ENCODE measurements at places on chromosomes 13 and 19.

- peak; percentile 82 for DNase-seq
These were observed 5.6 kb downstream of the UHRF1 start for GRCh38 chr19:4914736-4915501.

DNA sequence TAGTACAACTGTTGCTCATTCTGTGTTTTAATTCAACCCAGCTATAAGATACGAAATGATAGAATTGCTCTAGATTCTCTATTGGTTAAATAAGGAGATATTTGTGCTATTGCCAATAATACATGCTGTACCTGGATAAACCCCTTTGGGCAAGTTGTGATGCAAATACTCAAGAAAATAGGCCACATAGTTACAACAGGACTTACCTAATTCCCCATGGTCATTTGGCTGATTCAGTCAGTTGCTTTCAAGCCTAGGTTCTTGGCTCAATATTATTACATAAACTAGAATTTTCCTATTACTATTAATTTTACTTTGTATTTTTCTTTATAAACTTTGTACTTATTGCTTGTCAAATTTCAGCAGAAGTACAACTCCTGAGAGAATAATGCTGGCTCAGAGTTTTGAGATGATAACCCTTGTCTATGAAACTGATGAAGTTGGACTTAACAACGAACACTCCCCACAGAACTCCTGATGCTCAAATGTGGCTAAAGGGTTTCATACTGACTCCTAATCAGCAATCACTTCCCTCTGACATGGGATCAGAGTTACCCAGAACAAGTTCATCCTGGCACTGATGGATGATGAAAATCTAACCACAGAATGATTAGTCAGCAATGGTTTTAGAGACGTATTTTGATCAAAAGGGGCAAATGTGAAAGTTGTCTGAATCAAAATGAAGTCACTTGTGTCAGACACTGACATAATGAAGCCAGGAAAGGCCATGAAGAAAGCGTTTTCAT is 221.1 kb downstream of the ITGBL1 start:
- no peak for DNase-seq

DNA sequence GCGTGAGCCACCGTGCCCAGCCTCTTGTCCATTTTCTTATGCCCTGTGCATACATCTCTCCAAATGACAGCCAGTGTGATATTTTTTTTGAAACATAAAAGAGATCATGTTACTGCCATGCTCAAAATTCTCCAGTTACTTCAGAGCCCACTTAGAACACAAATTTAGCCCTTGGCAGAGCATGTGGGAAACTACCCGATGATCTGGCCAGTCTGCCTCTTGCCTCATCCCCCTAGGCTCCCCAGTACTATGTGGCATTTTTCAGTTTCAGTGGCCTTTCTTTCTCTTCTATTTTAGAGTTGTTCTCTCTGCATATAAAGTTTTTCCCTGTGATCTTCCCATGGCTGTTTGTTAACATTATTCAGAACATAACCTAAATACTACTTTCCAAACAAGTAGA is 323.0 kb downstream of the GPC5 start:
- no peak for DNase-seq

- no peak for DNase-seq
These were observed 49.3 kb upstream of the FAM216B start for GRCh38 chr13:42732073-42732472.

DNA sequence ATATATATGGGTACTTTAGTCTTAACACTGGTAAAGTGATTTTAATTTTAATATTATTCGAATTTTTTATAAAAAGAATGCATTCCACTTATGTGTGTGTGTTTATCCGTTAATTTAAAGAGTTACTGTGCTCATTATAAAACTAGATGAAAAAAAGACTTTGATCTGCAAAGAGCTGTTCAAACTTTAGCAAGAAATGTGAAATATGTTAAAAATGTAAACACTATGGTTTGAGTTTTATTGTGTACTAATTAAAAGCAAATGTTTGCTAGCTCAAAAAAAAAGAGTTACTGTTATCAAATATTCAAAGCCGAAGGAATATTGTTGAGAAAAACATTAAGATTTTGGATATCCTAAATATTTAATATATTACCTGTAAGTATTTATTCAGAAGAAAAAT is 34.5 kb downstream of the UFM1 start:
- DNase-seq: no peak

- DNase-seq: no peak
These were observed 364.5 kb downstream of the DNAJC15 start for GRCh38 chr13:43387880-43388279.

DNA sequence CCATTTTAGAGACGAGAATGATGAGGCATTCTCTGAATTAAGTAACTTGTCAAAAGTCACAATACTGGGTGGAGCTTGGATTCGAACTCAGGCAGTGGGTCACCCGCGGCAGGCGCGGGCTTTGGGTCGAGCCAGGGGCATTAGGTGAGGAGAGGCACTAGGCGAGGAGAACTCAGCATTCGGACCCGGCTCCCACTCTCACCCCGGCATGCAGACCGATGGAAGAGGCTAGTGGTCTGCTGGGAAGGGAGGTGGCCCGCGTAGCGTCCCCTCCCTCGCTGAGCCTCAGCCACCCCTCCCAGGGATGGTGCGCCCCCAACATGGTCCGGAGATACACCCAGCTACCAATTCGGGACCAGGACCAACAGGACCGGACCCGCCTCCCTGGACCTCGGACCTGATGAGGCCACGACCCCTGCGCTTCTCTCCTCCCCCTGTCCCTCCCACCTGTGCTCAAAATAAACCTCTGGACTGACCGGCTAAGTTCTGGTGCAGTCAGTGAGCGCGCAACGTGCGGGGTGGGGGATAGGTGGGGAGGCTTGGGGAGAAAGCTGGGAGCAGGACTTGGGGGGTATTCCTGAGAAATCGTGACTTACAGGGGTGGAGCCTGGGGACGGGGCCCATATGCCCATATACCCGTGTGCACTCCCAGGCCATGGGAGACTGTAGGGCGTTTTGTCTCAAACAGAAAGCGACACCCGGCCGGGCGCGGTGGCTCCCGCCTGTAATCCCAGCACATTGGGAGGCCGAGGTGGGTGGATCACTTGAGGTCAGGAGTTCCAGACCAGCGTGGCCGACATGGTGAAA is 1.3 kb upstream of the SNAPC2 start:
- DNase-seq: no peak

- no peak for DNase-seq
These were observed 7.9 kb upstream of the RASA3 start for GRCh38 chr13:114140131-114140905.

GRCh38 chr19:54188215-54188871 is 1.0 kb downstream of the MBOAT7 start:
- DNase-seq: peak; percentile 79

DNA sequence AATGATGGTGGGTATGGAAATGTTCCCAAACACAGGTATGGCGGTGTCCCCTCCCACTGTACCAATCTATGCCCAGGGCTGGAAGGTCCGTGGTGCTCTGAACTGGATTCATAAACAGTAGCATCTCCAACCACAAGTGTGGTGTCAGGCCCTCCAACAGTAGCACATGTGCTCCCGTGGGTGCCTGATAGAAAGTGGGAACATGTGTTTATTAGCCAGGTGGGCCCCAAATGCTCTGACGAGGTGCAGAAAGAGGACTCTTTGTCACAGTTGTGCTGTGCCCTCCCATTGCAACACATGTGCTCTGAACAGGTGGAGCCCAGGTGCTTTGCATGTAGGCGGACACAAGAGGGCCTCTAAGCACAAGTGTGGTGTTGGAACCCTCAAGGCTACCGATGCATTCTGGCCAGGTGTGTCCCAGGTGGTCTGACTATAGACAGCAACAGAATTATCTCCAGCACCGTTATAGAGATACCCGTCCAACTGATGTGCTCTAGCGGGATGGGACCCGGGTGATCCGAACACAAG is 75.4 kb upstream of the ZNF30 start:
- no peak for DNase-seq

GRCh38 chr13:45851171-45851921 is at the start of gene SIAH3:
TSS of gene SIAH3 (minus strand) at chr13:45851753. CDS start at chr13:45851629, 124 bp downstream.
- DNase-seq: no peak

DNA sequence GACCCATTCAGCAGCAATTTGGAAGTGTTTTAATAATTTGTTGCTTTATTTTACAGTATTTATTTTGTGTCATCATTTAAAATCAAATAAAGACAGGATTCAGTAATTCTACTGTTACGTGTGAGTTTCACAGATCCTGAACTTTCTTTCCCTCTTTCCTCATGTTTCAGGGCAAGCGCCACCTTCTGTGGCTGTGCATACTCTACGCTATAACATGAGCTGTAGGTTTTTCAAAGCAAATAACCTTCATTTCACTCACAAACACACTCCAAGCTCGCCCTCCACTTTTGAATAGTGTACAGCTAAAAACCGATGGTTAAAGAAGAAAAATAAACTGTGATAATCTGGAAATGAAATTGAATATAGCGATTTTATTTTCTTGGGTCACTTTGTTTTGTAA is 753.3 kb downstream of the OLFM4 start:
- DNase-seq: no peak

GRCh38 chr19:12954612-12954962 is 2.4 kb downstream of the GADD45GIP1 start:
- DNase-seq: no peak

- no peak for DNase-seq
These were observed 187.8 kb upstream of the CSNK1A1L start for GRCh38 chr13:37293295-37293694.

GRCh38 chr13:86591862-86592261 is 792.6 kb upstream of the SLITRK6 start:
- DNase-seq: no peak

DNA sequence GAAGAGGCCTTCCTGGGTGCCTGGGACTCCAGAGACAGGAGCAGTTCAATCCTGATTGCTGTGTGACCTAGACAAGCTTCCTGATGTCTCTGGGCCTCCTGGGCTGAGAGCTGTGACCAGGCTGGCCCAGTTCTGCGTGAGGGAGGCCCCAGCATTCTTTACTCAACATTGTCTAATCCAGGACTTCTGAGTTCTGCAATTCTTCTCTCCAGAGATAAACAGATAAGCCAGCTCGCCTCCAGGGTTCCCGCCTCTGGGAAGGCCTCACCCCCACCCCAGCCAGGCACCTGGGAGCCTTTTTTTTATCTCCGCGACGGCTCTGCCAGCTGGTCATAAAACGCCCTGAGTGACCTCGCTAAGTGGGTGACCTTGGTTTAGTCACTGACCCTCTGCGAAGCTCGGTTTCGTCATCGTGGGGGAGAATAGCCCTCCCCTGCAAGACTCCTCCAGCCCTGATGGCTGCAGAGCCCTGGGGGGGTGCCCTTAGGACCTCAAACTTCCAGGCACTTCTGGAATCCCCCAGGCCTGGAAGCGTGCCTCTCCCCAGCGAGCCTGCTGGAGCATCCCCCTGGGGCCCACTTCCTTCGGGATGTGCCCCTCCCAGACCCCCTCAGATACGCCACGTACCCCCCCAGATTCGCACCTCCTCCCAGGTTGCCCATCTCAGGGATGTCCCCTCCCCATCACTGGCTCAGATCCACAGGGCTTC is 1.9 kb downstream of the SULT2B1 start:
- DNase-seq: peak; percentile 77

- DNase-seq: no peak
These were observed 344.6 kb upstream of the HTR2A start for GRCh38 chr13:47241446-47241845.

DNA sequence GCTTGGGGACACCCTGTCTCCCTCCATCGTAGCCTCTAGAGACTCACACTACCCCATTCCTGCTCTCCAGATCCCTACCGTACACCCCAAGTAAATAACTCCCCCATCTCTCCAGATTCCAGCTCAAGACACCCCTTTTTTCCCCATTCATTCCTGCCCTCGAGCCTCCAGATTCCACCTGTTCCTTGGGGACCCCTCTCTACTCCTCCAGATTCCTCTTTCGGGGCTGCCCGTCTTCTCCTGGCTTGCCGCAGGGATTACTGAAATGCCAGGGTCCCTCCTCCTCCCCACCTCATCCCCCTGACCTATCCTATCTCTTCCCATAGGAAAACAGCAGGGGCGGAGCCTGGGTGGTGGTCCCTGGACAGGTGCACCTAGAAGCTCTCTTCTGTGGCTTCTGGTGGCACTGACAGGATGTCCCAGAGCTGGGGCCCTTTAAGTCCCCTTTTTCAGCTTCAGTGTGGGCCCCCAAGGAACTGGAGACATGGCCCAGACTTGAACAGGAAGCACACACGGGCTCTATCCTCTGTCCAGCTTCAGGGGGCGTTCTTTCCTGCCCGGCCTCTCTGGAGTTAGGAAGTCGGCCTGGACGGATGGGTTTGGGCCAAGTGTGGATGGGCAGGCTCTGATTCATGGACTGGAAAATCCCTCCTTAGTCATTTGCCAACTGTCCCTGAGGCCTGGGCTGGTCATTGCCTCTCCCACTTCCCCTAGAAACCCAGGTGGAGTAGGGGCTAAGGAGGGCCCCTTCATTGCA is 1.2 kb downstream of the ZSWIM4 start:
- DNase-seq: peak; percentile 95

GRCh38 chr19:8826371-8826770 is 5.7 kb downstream of the ZNF558 start:
- no peak for DNase-seq

GRCh38 chr13:109058087-109058486 is 428.7 kb downstream of the MYO16 start:
- DNase-seq: no peak

DNA sequence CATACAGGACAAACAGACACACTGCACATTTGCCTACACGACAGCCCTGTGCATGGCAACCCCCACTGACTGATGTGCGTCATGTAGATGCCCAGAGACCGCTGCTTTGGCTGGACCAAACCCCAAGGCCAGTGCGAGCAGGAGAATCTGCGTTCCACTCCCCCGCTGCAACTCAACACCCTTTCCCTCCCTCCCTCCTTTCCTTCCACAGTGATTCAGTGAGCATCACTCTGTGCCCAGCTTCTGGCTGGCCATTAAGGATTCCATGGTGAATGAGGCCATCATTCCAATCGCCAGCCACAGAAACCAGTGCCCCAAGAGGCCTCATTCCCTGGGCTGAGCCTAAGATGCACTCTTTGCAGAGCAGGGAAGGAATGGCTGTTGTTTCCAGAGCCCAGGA is 61.6 kb downstream of the GSX1 start:
- no peak for DNase-seq

DNA sequence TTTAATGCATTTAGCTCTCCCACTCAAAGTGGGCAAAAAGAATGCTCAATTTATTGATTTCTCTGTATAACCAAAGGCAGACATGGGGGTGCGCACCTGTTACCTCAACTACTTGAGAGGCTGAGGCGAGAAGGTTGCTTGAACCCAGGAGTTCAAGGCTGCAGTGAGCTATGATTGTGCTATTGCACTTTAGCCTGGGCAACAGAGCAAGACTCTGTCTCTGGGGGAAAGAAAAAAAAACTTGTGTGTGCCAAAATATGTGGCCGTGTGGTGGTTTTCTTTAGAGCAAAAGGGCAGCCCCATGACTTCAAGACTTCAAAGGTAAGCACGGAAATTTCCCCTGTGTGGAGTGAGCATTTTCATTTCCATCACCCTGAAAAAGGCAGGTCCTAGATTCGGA is 81.9 kb downstream of the IPO5 start:
- DNase-seq: no peak

DNA sequence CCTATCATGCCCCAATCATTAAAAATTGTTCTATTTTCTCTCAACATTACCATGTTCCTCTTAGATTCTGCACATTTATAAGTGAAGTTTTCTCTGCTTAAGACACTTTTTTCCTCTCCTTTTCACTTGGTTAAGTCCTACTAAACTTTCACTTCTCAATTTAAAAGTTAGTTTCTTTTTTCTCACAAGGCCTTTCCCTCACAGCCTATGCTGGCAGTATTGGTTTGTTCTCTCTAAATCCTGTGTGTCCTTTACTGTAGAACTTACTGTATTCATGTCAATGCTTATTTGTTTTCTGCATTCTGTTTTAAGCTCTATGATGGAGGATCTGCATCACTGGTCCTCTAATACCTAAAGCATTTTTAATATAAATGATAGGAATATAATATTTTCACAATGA is 2816.6 kb downstream of the PCDH9 start:
- DNase-seq: no peak

GRCh38 chr13:27341616-27342015 is 71.0 kb downstream of the RASL11A start:
- no peak for DNase-seq

All from hepatic stellate cell (primary cell).